ENCODE measurements at places on chromosomes 2 and 18.

DNA sequence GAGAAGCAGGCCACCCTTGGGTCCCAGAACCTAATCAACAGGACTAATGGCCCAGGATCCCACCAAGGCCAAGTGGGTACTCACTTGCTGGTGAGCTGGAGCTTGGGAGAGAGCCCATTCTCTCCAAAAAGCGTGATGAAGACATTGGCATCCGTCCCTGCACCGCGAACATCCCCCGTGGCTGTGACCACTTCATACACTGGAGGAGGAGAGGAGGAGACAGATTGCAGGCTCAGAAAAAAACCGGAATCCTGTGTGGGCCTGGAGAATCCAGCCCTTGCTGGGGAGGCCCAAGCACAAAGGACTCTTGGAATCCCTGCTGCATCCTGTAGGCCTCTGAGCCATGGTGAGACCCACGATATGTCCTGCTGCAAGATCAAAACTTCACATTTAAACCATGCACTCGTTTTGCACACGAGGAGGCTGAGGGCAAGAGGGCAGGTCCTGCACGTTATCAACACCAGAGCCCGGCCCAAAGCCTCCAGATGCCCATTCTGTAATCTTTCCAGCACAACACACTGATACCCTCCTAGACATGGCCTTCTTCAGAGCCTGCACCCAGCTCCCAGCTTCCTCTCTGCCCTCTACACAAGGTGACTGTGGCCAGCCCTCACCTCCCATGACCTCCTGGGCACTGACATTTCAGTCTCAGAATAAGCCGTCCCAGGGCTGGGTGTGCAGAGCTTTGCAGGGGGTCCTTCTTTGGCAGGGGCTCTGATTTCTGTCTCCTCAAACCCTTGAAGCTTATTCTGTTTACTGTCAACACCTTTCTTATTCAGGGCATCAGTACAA, 7.8 kb downstream of the LOXHD1 start:
- no peak for DNase-seq

GRCh38 chr18:370751-371608, 103.1 kb upstream of the THOC1 start:
- no peak for DNase-seq

DNA sequence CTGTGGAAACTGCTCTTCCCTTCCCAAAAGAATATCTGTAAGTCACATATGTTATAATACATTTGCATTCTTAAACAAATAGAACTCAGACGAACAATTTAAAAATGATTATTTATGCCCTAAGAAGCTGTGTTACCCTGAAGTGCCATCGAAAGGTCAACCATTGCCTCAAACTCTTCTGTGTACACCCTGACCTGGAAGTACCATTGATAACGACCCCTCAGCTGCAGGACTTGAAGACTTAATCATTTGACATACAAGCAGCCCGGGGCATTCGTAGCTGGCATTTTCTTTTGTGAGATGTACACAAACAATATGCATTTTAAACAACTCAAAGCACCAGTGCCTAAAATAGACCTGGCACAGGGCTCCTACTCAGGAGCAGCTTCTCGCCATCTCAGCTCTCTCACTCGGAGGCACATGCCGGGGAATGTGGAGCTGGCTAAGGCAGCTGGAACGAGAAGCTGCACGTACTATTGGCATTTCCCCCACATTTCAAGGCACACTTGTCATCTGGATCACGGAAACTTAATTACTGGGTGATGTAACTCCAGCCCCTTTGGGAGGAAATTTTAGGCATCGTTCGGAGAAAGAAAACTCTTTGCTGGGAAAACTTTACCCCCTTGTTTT, 170.0 kb upstream of the GALNT5 start:
- no peak for DNase-seq

DNA sequence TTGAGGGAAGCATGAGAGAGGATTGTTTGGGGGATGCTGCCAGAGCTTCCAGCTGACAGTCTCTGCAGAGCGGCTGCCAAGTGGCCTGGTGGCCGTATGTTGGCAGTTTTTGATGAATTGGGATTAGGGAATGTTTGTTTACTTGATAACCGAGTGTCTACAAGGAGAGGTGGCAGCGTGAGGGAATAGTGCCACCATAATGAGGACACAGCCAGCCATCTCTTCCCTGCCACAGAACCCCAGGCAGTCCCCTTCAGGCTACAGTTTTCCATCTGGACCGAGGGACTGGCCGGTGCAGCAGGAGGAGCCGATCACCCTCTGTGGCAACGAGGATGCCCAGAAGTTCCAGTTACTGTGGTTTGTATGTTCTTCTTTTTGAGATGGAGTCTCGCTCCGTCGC, 55.2 kb downstream of the TRAPPC12 start:
- DNase-seq = no peak

DNA sequence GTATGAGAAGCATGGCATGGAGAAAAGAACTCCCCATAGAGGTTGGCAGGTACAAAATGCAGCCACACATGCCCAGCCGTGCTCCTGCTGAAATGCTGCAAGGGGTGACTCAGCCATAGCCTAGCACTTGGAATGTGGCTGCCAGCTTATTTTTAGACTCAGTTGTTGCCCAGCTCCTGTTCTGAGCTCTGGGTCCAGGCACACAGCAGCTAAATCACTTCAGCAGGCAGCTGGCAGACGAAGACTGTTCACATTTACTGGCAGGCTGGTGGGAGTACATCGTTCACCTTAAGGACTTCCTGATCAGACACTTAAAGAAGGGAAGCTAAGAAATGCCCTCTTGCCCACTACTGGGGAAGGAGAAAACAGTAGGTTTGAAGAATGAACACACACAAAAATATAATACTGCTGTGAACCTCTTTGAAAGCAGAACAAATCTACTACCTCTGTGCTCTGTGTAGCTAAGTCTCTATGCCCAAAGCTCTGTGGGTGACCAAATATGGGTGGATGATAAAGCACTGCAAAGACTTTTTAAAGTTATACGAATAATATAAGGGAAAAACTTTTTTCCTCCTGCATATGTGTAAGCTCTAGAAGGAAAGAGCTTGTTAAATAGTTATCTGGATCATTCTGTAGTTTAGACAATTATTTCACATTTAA, 146.1 kb downstream of the LNPK start:
- no peak for DNase-seq

DNA sequence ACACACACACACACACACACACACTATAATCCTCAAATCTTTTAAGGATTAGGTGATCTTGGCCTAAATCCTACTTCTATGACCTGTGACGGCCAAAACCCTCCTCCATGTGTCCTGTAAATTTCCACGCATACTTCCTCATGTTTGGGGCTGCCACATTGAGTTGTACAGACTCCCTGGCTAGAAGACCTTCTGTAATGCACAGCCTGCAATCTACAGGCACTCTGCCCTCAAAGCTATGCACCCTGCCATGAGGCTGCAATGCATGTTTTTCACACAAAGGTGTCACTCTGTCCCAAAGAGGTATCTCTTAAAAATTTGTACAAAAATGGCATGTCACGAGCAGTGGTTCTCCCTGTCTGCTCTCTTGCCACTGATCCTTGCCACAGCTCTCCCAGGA, 26.4 kb upstream of the B4GALT6 start:
- no peak for DNase-seq

GRCh38 chr2:174343343-174343622, 8.5 kb downstream of the SP9 start:
- DNase-seq = no peak

GRCh38 chr2:152564754-152565551, 152.3 kb downstream of the PRPF40A start:
- no peak for DNase-seq

GRCh38 chr2:40332191-40332826, 119.6 kb downstream of the SLC8A1 start:
- no peak for DNase-seq

GRCh38 chr18:44098551-44099098, 582.1 kb upstream of the SETBP1 start:
- no peak for DNase-seq

GRCh38 chr18:51943281-51943680, 396.7 kb upstream of the DCC start:
- DNase-seq = no peak

Data from cortex of kidney (tissue), 1 donor.